Activated CD4-positive, alpha-beta memory T cell treated with anti-CD3 and anti-CD28 coated beads for 36 hours (primary cell): ENCODE measurements at places on chromosomes 6 and 20. TPM values are rescaled to one million over a fixed set of nuclear protein-coding genes. Genes with fewer than 3 reads are reported as not detected.

The MLN gene
- total RNA-seq = not detected

The TNFRSF6B gene
- not detected for total RNA-seq

The RPS10 gene
- total RNA-seq = 2,106 TPM

The GSTA4 gene
- 18.5 TPM for total RNA-seq

The RBPJL gene
- not detected for total RNA-seq

DNA sequence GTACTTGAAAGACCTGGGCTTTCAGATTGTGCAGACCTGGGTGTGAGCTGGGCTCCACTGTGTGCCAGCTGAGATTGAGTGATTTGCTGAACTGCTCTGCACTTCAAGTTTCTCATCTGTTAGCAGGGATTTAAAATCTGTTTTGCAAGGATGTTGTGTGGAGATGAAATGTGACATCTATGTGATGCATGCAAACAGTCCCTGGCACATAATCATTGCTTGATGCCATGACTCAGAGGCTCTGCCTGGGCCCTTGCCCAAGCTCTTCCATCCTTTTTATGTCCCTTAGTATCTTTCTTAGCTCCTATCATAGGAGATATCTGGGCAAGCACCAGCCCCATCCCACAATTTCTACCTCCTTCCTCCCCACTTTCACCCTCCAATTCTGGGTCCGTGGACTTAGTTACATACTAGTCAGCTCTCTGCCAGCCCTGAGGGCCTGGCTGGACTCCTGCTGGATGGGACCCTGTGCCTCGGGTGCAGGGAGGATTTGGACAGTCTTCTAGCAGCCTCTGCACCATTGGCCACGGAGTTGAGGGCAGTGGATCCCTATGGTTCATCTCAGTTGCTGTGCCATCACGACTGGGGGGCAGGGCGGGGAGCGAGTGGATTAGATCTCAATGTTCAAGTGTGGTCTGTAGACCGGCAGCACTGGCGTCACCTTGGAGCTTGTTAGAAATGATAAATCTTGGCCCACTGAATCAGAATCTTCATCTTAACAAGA, 103.6 kb downstream of the MAP3K7 start:
- H3K36me3 ChIP-seq = peaks cover 9% of the 10 kb centered on the region
- DNase-seq = no peak
- peaks cover 32% of the 10 kb centered on the region for H3K4me1 ChIP-seq
- no peak overlapping the region for H3K27ac ChIP-seq

- no peaks in the 10 kb centered on the region for H3K27me3 ChIP-seq
- H3K27ac ChIP-seq = peak overlapping the region; percentile 99
- peak overlapping the region; percentile 99 for H3K4me3 ChIP-seq
- peak; percentile 49 for DNase-seq
Observed at GRCh38 chr6:30060606-30061091, 416 bp upstream of the POLR1H start.

DNA sequence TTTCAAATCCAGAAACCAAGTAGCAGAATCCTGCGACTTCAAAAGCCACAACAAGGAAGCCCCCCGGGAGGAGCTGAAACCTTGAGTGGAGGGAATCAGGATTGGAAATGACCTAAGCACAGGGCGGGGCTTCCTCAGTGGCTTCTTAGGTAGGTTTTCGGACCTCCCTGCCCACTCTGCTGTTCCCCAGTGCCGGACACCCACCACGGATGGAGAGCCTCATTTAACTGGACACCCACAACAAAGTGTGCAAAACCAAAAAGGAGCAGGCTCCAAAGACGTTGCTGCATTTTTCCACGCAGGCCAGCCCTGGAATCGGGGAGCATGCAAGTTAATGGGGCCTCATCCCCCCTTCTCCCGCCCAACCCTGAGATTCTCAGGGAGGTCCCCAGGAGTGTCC, 144.4 kb downstream of the NFATC2 start:
- H3K4me3 ChIP-seq = no peak overlapping the region
- peaks cover 46% of the 10 kb centered on the region for H3K36me3 ChIP-seq
- H3K4me1 ChIP-seq = peaks cover 70% of the 10 kb centered on the region
- no peak overlapping the region for H3K27ac ChIP-seq
- no peak for DNase-seq

- peak overlapping the region; percentile 21 for H3K27ac ChIP-seq
- peaks cover 33% of the 10 kb centered on the region for H3K4me1 ChIP-seq
- H3K27me3 ChIP-seq = no peaks in the 10 kb centered on the region
- peaks cover 15% of the 10 kb centered on the region for H3K36me3 ChIP-seq
- DNase-seq = no peak
Observed at GRCh38 chr20:37311710-37312355, 22.4 kb downstream of the MANBAL start.

GRCh38 chr6:116029535-116029934, 31.2 kb downstream of the FRK start:
- DNase-seq = no peak
- H3K36me3 ChIP-seq = no peaks in the 10 kb centered on the region
- H3K27ac ChIP-seq = no peak overlapping the region
- no peak overlapping the region for H3K4me3 ChIP-seq
- H3K4me1 ChIP-seq = peaks cover 3% of the 10 kb centered on the region

DNA sequence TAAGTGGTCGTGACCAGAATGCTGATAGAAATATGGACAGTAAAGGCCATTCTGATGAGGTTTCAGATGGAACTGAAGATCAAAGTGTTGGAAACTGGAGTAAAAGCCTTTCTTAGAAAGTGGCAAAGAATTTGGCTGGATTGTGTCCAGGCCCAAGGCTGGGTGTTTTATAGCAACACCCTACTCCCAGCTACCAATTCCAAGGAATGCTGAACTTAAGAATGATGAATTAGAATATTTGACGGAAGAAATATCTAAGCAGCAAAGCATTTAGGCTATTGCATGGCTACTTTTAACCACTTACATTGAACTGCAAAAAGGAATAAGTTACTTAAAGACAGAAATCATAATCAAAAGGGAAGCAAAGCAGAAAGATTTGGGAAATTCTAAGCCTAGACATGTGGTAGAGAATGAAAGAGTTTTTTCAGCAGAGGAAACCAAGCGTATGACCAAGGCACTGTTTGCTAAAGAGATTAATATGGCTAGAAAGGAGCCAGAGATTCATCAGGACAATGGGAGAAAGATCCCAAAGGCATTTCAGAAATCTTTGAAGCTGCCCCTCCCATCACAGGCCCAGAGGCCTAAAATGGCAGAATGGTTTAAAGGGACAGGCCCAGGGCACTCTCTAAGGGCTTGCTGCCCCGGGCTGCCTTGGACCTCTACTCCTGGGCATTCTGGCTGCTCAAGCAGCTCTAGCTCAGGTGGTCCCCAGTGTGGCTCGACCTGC, 25.8 kb downstream of the SDHAF4 start:
- H3K4me1 ChIP-seq = no peaks in the 10 kb centered on the region
- H3K36me3 ChIP-seq = peaks cover 10% of the 10 kb centered on the region
- H3K27ac ChIP-seq = no peak overlapping the region

DNA sequence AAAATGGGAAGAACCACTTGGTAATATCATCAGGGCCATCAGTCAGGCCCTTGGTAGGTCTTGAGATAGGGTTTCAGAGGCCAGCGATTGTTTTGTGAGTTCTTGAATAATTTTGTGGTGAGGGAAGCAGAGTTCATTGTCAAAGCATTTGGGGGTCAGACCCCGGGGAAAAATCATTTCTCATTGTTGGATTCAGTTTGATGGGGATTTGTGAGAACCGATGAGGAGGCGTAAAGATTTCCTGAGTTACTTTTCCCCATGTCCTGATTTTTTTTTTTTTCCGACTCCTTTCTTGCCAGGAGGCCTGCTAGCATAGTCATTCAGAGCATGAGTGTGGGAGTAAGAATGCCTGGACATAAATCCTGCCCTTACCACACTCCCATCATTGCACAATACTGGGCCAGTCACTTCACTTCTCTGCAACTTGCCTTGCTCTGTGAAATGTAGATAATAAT, 60.3 kb downstream of the TSHZ2 start:
- peaks cover 5% of the 10 kb centered on the region for H3K36me3 ChIP-seq
- H3K4me3 ChIP-seq = no peak overlapping the region
- H3K27me3 ChIP-seq = no peaks in the 10 kb centered on the region
- peak overlapping the region; percentile 3 for H3K27ac ChIP-seq
- DNase-seq = no peak

DNA sequence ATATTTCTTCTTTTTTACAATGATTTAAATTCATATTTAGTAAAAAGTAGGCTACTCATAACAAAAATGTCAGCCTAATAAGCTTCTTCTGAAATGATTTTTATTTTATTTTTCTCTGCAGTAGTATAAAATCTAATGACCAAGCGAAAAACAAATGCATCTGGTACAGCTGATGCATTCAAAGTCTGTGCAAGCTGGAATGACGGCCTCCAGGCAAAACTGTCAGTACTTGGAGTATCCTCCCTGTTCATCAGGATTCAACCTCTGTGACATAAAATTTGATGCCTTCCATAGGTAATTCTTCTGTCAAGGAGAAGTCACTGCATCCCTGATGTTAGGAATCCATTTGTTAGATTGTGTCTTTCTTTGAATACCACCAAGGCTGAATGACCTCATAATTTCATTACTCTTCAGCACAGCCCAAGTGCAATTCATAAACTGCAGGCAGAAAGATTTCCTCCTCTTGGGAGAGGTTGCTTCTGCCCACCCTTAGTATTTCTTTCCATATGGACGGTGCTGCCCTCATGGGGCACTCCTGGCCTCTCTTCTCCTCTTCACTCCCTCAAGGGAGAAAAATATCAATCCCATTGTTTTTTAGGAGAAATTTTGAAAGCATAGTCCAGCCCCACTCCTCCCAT, 146.4 kb upstream of the STXBP5 start:
- no peak for DNase-seq
- H3K4me1 ChIP-seq = peaks cover 8% of the 10 kb centered on the region
- no peak overlapping the region for H3K27ac ChIP-seq
- H3K36me3 ChIP-seq = no peaks in the 10 kb centered on the region

GRCh38 chr6:391559-392440, at the start of gene IRF4:
TSS of gene IRF4 (plus strand) at chr6:391752. CDS start at chr6:393153, 1,401 bp downstream.
- peaks cover 5% of the 10 kb centered on the region for H3K27me3 ChIP-seq
- peak within 1 kb of the TSS; percentile 99 for H3K27ac ChIP-seq
- peaks cover 46% of the 10 kb centered on the region for H3K36me3 ChIP-seq
- peaks cover 50% of the 10 kb centered on the region for H3K4me1 ChIP-seq
- peak; percentile 83 for DNase-seq

GRCh38 chr6:79465381-79465780, 71.8 kb downstream of the LCA5 start:
- no peaks in the 10 kb centered on the region for H3K4me1 ChIP-seq
- peaks cover 15% of the 10 kb centered on the region for H3K27me3 ChIP-seq
- DNase-seq = no peak
- H3K27ac ChIP-seq = no peak overlapping the region
- H3K4me3 ChIP-seq = no peak overlapping the region

DNA sequence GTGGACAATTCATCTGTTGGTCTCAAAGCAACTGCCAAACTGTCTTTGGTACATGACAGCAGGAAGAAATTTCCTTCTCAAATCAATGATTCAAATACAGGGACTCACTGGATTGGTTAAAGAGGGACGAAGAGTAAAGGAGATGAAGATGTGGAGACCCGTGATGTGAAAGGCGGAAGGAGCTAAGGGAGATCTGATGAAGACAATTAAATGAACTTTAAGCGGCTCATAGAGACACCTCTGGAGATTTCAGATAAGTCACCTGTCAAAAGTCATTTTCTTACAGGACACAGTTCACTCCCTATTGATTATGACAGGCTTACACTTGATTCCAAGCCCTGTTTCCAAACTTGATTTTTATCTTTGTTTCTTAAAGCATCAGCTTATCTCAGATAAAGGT, 466.3 kb downstream of the DOK5 start:
- no peak overlapping the region for H3K4me3 ChIP-seq
- no peak overlapping the region for H3K27ac ChIP-seq
- no peaks in the 10 kb centered on the region for H3K27me3 ChIP-seq

DNA sequence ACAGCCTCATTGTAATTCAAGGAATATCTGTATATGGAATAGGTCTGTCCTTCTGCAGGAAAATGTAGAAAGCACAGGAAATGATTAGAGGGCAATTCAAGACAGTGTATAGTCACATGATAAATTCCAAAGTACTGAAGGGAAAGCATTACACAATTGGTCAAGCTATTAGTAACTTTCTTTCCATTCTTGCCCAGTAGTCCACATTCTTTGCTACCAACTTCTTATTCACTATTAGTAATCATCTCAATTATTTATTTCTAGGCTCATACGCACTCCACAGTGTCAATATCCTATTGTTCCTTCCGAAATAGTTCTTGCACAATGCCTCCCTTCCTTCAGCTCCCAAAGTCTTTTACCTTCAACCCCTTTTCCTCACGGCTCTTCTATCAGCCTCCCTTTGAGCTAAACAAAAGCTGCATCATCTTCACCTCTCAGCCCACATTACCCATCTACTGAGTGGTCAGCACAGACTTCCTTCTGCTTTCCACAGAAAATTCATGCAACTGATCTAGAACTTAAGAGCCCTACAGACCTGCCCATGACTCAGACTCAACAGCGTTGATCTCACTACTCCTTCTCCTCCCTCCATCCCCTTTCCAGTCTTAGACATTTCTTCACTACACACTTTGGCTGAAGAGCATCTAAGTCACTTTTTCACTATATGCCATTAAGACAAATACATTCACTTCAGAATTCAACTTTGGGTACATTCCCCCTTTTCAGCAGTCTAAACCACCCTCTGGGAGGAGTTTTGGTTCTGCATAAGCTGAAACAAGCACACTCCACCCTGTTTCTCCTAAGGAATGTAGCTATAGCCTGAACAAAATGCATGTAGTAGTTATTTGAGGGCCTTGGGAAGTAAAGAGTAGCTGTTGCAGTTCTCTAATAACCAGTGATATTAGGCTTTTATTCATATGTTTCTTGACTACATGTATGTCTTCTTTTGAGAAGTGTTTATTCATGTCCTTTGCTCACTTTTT, 157.9 kb downstream of the KIF16B start:
- peaks cover 51% of the 10 kb centered on the region for H3K36me3 ChIP-seq
- H3K27ac ChIP-seq = no peak overlapping the region
- no peaks in the 10 kb centered on the region for H3K4me1 ChIP-seq
- DNase-seq = no peak
- no peaks in the 10 kb centered on the region for H3K27me3 ChIP-seq

- H3K27ac ChIP-seq = no peak overlapping the region
- no peak overlapping the region for H3K4me3 ChIP-seq
- no peak for DNase-seq
- H3K36me3 ChIP-seq = no peaks in the 10 kb centered on the region
Observed at GRCh38 chr6:100479179-100480035, 14.7 kb upstream of the SIM1 start.

DNA sequence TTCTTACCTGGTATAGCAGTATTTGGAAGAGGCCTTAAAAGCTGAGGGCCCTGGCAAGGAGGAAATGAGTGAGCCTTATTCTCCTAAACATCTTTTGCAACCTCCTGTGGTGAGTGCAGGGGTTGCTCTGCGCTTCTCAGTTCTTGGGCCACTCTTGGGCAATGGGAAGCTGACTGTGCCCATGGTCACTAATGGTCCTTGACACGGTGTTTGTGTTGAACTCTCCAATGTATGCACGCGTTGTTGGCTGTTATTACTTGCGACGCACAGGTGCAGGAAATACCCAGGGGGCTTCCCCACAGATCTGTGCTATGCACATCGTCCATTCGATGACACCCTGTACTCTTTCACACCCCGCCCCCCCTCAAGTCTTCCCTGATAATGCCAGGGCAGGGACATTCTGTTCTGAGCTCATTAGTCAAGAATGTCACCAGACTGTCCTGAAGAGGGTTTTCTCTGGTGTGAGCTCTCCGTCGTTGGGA, 79.7 kb downstream of the EDN1 start:
- no peaks in the 10 kb centered on the region for H3K4me1 ChIP-seq
- H3K4me3 ChIP-seq = no peak overlapping the region
- H3K27ac ChIP-seq = no peak overlapping the region
- no peak for DNase-seq
- no peaks in the 10 kb centered on the region for H3K36me3 ChIP-seq
- H3K27me3 ChIP-seq = peaks cover 6% of the 10 kb centered on the region
